ENCODE measurements at places on chromosomes 2 and 18.

GRCh38 chr2:190069936-190070696, 7.6 kb upstream of the MSTN start:
- no peak for DNase-seq

DNA sequence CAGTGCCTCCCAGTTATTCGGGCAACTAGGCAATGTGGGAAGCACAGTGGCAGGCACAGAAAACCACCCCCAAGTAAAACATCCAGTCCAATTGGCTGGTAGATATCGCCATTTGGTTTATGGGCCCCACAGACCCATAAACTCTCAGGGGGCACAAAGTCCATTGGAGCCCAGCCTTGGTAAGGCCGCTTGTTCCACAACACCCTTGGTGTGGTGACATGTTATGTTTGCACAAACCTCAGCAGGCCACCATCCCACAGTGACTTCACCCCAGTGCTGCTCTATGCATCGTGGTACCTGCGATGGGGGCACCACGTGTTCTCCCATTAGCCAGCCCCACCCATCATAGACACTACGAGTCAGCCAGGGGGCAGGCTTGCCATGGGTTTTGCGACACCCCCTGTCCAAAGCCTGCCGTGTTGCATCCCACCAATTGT, 18.5 kb downstream of the PHOSPHO2 start:
- DNase-seq = no peak

GRCh38 chr18:13237641-13238040, 19.1 kb downstream of the LDLRAD4 start:
- DNase-seq = no peak

GRCh38 chr18:76212960-76213359, 282.1 kb downstream of the ZNF516 start:
- DNase-seq = no peak

- no peak for DNase-seq
Measured at GRCh38 chr18:2909431-2910140, 62.8 kb downstream of the EMILIN2 start.

- no peak for DNase-seq
Measured at GRCh38 chr2:236965021-236965840, 120.5 kb upstream of the COPS8 start.

- no peak for DNase-seq
Measured at GRCh38 chr2:174699993-174700766, 64.1 kb downstream of the CHRNA1 start.

GRCh38 chr2:46878886-46879285, 36.7 kb downstream of the MCFD2 start:
- no peak for DNase-seq

- DNase-seq = no peak
Measured at GRCh38 chr18:49911427-49911826, 98.1 kb upstream of the ACAA2 start.

- DNase-seq = no peak
Measured at GRCh38 chr18:63158676-63159291, 160.8 kb downstream of the BCL2 start.

DNA sequence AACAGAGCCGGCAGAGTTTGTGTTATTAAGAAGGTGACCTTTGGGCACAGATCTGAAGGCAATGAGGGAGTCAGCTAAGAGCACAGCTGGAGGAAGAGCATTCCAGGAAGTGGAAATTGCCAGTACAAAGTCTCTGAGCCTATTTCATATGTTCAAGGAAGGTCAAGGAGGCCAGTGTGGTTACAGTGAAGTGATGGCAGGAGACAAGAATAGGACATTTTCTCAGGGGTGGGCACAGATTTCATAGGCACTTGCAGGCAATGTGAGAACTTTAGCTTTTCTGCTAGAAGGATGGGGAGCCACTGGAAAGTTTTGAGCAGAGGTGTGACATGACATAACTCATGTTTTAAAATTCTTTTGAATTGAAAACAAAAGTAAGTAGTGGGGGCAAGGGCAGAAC, 50.3 kb downstream of the ARHGAP25 start:
- DNase-seq = no peak

- no peak for DNase-seq
Measured at GRCh38 chr2:76640905-76641304, 881.3 kb downstream of the LRRTM4 start.

DNA sequence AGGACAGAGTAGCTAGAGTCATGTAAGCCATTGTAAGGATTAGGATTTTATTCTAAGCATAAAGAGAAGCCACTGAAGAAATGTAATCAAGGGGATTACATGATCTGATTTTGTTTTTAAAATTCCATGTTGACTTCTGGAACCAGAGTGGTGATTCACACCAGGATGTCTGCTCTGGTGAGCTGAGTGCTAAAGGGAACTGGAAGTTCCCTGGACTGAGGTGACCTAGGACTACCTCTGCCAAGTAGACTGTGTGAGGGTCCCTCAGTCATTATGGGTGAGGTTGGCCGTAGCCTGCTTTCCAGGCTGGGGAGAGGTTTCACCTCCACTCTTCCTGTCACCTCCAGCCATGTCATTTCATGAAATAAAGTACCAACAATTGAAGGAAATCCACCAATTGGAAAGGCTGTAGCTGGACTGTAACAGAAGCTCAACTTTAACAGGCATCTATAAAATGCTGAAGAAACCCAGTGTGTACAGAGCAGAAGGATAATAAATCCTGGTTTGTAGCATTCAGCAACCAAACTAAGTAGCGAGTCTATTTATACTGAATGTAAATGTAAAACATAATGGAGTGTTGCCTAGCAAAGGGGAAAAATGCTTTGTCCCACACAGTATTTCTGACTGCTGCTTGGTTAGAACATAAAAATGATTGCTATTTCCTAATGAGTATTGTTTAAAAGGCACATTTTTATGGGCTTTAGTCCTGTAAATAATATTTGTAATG, 507.4 kb upstream of the PKDCC start:
- no peak for DNase-seq

GRCh38 chr18:41096504-41096903, 858.5 kb upstream of the PIK3C3 start:
- DNase-seq = no peak

DNA sequence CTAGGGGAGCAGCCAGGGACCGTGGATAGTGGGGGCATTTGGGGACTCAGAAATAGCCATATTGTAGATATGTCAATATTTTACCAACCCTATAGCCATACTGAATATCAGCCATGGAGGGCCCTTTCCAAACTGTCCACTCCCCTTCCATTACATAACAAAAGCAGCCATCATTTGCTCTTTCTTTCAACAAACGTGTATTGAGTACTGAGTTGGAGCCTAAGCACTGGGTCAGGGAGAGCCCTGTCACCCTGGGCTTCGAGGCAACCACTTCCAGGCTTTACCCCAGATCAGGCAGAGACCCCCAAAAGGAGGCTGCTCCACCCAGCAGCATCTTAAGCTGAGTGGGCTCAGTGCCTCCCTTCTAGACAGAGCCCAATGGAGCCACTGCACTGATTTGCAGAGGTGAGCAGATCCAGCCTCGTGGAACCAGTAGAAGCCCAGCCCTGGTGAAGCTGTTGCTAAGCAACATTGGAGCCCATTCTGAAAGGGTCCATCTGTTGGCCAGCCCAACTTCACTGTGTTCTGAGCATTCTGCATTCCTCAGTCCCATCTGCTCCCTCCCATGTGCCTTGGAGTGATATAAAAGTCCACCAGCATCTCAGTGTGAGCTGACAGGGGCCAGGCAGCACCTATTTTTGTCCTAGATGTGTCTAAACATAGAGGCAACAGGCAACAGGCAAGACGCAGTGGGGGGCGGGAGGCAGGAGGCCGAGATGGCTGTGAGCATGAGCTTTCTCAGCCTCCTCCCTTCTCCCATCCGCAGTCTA, 112.1 kb downstream of the PLB1 start:
- DNase-seq = no peak

DNA sequence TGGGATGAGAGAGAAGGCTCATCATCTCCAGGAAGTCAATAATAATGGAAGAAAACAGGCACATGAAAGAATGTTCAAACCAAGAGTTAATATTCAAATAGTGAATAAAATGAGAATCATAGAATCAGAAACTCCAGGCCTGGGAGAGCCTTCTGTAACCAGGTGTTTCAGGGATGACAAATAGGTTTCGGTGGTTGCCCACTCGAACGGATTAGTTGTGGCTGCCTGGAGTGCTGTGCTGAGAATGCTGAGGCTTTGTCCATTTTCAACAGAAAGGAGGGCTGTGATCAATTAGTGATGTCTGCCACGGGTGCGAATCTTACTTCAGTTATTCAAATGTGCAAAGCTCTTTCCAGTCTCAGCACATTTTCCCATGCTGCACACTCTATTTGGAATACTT, 227.3 kb downstream of the INSIG2 start:
- DNase-seq = no peak

DNA sequence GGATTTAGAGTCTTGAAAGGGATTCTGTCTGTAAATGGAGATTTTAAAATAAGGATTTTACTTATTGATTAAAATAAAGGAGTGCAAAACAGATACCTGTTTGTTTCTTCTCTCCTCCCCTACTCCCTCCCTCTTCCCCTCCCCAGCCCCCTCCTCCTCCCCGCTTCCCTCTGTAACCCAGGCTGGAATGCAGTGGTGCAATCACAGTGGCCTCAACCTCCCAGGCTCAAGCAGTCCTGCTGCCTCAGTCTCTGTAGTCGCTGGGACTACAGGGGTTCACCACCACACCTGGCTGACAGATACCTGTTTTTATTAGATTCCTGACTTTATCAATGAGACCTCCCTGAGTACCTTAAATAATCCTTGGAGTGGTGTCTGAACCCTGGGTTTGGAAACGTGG, 57.1 kb downstream of the OXER1 start:
- DNase-seq = no peak

- DNase-seq = no peak
Measured at GRCh38 chr2:172613615-172614231, 57.8 kb downstream of the PDK1 start.

DNA sequence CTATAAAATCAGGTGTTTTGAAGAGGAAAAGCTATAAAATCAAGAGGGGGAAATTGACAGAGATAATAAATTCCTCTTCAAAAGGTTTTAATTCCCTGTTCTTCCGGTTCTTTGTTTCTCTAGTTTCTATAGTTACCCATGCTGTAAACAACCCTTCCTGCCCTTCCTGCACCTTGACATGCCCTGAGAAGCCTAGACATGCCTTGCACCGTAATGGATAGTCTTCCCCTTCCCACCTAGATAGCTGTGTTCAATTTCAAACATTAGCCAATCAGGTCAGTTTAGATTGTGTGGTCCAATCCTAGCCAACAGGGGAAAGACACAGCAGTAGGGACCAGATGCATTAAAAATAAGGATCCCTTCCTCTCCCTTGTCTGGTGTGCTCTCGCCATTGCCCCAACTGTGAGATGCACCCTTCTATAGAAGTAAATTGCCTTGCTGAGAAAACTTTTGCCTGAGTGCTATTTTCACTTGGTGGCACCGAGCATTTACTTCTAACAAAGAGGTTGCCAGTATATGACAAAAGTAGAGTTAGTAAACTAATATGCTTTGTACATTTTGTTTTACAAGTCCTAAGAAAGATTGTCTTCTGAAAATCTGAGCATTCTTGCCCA, 27.1 kb downstream of the SULT1C4 start:
- no peak for DNase-seq

DNA sequence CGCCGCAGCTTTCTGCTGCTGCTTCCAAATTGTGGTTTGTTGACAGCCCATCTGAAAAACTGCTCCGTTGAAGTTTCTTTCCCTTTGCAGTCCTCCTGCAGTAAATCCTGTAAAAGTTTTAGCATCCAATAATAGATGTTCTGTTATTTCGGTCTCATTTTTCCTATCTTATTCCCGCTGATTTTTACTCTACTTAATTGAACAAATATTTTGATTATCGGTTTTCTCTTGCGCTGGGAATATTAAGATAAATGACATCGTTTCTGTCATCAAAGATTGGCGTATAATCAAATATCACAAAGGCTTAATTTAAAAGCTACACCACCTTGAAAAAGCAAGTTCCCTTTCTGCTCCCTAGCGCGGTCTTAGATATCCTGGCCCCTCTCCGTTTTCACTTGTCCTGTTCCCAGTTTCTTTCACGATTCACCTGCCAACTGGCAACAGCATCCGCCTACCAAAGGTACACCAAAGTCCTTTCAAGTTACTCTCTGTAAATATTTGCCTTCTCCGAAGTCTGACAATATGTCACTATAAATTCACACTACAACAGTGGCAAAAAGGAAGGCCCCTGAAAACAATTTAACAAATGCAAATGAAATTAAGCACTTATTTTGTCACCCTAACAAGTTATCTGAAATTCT, 1.0 kb upstream of the STRN start:
- DNase-seq = no peak

GRCh38 chr2:16038621-16039020, 98.3 kb downstream of the MYCN start:
- DNase-seq = no peak

- DNase-seq = no peak
Measured at GRCh38 chr18:31100436-31101182, 1.6 kb downstream of the DSC2 start.

GRCh38 chr18:58044370-58045241, 580 bp downstream of the NEDD4L start:
- peak; percentile 17 for DNase-seq

DNA sequence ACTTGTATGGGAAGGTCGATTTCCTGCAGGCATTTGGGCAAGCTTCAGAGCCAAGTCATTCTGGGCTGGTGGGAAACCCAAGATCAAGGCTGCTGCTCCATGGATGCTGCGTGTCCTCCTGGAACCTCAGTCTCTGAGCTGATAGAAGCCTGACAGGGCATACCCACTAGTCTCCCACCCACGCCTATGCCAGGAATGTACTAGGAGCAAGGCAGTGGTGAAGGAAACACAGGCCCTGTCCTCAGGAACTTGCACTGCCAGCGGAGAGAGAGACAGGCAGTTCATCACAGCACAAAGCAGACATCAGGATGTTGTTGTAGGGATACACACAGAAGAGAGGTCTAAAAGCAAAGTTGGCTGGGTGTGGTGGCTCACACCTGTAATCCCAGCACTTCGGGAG, 84.2 kb downstream of the PLB1 start:
- no peak for DNase-seq

DNA sequence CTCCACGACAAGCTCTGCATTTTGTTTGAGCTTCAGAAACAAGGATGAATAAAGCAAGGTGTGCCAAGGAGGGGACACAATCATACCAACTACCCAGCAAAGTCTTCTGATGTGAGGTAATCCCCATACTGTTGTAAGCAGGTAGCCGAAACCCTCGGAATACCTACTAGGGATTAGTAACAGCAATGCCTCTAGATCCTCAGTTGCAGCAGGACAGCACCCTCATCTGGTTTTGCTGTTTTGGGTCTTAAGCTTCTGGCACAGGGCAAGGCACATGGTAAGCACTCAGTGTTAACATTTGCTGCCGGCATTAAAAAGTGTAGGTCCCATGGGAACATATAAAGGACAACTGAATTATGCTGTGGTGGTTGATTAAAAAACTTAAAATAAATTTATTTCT, 16.0 kb upstream of the LINC00305 start:
- no peak for DNase-seq

- DNase-seq = no peak
Measured at GRCh38 chr2:23563673-23564614, 179.0 kb downstream of the KLHL29 start.

Data from stimulated activated CD4-positive, alpha-beta T cell treated with anti-CD3 and anti-CD28 coated beads, TNF-alpha, amount 100 ng/mL, for 4 hours (primary cell).